Astrocyte (in vitro differentiated cells and primary cell): ENCODE measurements at places on chromosomes 3 and 15.

DNA sequence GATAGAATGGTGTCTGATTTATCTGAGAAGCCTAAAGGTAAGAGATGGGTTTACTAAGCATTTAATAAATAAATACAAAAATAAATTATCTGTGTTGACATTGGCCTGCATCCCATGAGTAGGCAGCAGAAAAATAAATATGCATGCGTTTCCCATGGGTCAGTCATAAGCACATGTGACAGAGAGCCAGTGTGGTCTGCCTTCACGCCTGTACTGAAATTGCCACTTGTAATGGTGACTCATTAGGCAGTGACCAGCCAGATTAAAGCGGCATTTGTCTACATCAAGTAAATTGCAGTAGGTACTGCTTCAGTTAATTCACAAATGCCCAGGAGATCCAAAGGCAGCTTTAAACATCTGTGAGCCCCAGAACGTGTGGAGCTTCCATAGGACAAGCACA is 399.6 kb downstream of the NAALADL2 start:
- no peaks in the 10 kb centered on the region for H3K36me3 ChIP-seq
- no peak overlapping the region for H3K4me3 ChIP-seq
- no peaks in the 10 kb centered on the region for H3K27me3 ChIP-seq
- peak; percentile 85 for DNase-seq

DNA sequence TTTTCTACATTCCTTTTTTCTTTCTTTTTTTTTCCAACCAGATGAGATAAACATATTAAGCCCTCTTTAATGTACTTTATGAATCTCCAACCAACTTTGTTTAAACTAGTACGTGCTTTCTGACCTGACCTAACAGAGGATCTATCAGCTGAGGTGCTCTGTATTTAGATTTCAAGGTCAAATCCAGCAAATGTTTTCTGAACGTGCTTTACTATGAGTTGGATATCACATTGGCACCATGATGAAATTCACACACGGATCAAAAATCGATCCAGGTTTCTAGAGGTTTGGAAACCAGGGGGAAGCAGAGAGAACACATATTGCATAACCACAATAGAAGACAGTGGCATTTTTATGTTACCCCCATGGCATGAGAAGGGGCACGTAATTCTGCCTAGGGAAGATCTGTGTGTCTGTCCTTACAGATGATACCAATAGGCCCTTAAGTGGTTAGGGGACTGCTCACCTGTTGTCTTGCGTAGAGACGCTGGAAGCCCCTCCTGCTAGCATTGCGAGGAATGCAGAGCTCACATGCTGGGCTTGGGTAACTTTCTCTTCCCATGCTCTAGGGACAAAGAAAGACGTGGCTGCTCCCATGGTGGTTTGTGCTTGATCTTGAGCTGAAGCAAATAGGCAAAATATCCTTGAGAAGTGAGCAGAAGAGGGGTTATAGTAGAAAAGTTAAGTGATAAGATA is 59.3 kb upstream of the ABHD10 start:
- DNase-seq: no peak
- no peak overlapping the region for H3K27ac ChIP-seq
- H3K4me1 ChIP-seq: peaks cover 27% of the 10 kb centered on the region
- no peak overlapping the region for H3K4me3 ChIP-seq

DNA sequence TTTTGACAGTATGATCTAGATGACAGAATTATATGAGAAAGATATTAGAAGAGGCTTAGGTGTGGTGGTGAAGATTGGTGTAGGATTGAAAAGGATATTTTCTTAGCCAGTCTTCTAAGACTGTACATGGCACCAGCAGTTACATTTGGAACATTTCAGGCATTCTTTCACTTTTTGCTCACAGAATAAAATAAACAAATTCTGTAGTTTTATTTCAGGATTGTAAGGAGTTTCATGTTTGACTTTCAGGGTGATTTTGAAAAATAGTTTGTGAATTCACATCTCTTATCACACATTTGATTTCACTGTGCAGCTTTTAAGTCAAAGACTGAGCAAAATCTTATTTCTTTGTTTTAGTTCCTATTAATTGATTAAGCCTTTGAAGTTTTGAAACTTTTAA is 27.1 kb downstream of the DNAJC13 start:
- no peaks in the 10 kb centered on the region for H3K36me3 ChIP-seq
- no peak for DNase-seq
- no peak overlapping the region for H3K4me3 ChIP-seq
- H3K4me1 ChIP-seq: peaks cover 12% of the 10 kb centered on the region
- H3K27ac ChIP-seq: no peak overlapping the region
- H3K27me3 ChIP-seq: no peaks in the 10 kb centered on the region

GRCh38 chr3:191220908-191221307 is 21.9 kb downstream of the OSTN start:
- DNase-seq: no peak
- H3K36me3 ChIP-seq: no peaks in the 10 kb centered on the region
- H3K27ac ChIP-seq: no peak overlapping the region
- no peaks in the 10 kb centered on the region for H3K4me1 ChIP-seq
- H3K27me3 ChIP-seq: no peaks in the 10 kb centered on the region

DNA sequence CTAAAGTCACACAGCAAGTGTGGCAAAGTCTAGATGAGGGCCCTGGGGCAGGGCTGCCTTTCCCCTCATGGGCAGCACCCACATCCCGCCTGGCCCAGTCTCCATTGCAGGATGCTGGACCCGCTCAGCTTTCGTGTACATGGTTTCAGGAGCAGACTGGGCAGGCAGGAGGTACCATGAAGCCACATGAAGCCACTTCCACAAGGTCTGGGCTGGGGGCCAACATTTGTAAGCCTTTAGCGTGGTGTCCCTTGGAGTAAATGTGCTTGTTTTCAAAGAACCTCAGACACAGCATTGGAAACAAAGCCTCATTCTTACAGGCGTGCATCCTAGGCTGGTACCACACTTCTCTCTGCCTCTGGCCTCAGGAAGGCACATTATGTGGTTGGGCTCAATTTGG is 34.5 kb downstream of the UMPS start:
- no peak overlapping the region for H3K4me3 ChIP-seq
- peaks cover 8% of the 10 kb centered on the region for H3K4me1 ChIP-seq
- no peak overlapping the region for H3K27ac ChIP-seq
- no peak for DNase-seq
- peaks cover 29% of the 10 kb centered on the region for H3K36me3 ChIP-seq

GRCh38 chr3:122023335-122023910 is 1.4 kb upstream of the ILDR1 start:
- no peak overlapping the region for H3K4me3 ChIP-seq
- no peaks in the 10 kb centered on the region for H3K4me1 ChIP-seq
- no peaks in the 10 kb centered on the region for H3K27me3 ChIP-seq
- no peak overlapping the region for H3K27ac ChIP-seq
- no peaks in the 10 kb centered on the region for H3K36me3 ChIP-seq
- no peak for DNase-seq

GRCh38 chr3:191085091-191085490 is 114.0 kb upstream of the OSTN start:
- no peaks in the 10 kb centered on the region for H3K4me1 ChIP-seq
- H3K36me3 ChIP-seq: no peaks in the 10 kb centered on the region
- DNase-seq: peak; percentile 30
- no peaks in the 10 kb centered on the region for H3K27me3 ChIP-seq
- no peak overlapping the region for H3K27ac ChIP-seq

GRCh38 chr3:17039594-17039993 is 154.8 kb downstream of the PLCL2 start:
- H3K4me1 ChIP-seq: peaks cover 27% of the 10 kb centered on the region
- H3K36me3 ChIP-seq: no peaks in the 10 kb centered on the region
- H3K27me3 ChIP-seq: no peaks in the 10 kb centered on the region
- H3K4me3 ChIP-seq: no peak overlapping the region
- DNase-seq: peak; percentile 96
- H3K27ac ChIP-seq: peak overlapping the region; percentile 73

DNA sequence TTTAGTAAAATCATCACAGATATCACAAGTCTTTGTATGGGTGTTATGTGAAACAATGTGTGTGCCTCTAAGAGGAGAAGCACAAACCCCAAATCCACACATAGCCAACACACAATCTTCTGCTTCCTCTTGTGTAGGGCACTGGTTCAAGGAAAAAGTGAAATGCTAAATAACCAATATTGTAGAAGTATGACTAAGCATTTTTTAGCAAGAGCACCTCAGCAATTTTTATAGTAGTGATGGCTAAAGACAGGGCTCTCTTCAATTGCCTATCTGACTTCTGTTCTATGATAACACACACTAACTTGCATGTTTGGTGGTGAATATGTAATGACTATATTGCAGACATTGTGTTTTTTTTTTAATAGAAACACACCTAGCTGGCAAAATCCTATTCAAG is 997.9 kb upstream of the ALCAM start:
- no peak overlapping the region for H3K4me3 ChIP-seq
- H3K4me1 ChIP-seq: no peaks in the 10 kb centered on the region
- DNase-seq: no peak
- no peaks in the 10 kb centered on the region for H3K27me3 ChIP-seq

DNA sequence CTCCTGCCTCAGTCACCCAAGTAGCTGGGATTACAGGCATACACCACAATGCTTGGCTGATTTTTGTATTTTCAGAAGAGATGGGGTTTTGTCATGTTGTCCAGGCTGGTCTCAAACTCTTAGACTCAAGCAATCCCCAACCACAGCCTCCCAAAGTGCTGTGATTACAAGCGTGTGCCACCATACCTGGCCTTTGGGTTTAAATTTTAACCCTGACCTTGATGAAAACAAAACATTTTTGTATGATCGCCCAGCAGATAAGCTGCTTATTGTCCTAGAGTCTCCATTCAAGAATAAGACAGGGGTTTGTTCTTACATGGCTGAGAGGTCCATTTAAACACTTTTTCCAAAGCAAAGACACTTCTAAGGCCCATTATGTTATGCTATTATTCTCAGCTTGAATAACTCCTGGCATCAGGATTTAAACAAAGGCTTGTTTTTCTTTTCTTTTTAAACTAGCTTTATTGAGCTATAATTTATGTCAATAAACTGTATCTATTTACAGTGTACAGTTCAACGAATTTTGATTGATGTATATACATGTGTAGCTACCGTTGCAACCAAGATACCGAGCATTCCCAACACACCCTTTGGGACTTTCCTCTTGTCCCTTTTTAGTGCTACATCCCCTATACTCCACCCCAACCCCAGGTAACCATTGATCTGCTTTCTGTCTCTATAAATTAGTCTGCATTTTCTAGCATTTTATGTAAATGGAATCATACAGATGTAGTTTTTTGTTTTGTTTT is 1.4 kb upstream of the MUC13 start:
- H3K27me3 ChIP-seq: no peaks in the 10 kb centered on the region
- no peaks in the 10 kb centered on the region for H3K4me1 ChIP-seq
- no peak overlapping the region for H3K27ac ChIP-seq

DNA sequence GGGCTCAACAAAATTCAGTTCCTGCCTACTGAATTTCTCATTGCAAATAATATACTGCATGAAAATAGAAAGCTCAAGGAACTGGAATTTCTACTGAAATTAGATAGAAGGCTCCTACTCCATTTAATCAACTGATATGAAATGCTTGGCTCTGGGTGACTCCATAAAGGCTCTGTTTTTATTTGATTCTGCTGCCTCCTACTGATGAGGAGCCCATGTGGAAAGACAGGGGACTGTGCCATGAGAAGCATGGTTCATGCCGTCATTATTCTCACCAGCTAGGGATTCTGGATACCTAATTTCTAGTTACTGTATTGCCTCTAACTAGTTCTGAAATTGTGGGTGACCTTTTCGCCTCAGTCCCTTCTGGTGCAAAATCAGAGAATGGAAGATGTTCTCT is 366.2 kb upstream of the DPH6 start:
- no peaks in the 10 kb centered on the region for H3K27me3 ChIP-seq
- no peak for DNase-seq
- no peak overlapping the region for H3K4me3 ChIP-seq
- no peak overlapping the region for H3K27ac ChIP-seq

GRCh38 chr3:191721990-191722389 is 261.0 kb downstream of the PYDC2 start:
- H3K27ac ChIP-seq: no peak overlapping the region
- DNase-seq: peak; percentile 2
- H3K36me3 ChIP-seq: no peaks in the 10 kb centered on the region
- H3K4me3 ChIP-seq: no peak overlapping the region
- H3K27me3 ChIP-seq: no peaks in the 10 kb centered on the region
- no peaks in the 10 kb centered on the region for H3K4me1 ChIP-seq

DNA sequence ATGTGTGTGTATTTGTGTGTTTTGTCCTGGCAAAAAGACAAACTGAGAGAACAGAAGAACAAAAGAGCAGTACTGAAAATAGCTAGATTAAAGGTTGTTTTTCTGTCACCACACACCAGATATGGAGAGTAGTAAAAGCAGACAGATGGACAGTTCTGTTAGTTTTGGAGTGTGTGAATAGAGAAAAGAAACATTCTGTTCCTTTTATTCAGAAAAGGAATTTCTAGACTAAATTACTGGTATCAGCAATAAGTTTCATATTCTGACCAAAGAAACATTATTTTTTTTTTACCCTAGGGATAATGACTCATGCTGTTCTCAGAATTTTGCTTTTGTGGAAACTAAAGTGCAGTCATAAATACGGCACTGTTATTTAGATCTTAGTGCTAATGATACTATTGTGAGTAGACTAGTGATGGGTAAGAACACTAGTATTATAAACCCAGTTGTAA is 32.9 kb downstream of the PIK3CA start:
- peak; percentile 54 for DNase-seq
- peaks cover 16% of the 10 kb centered on the region for H3K4me1 ChIP-seq
- no peaks in the 10 kb centered on the region for H3K36me3 ChIP-seq
- no peaks in the 10 kb centered on the region for H3K27me3 ChIP-seq

DNA sequence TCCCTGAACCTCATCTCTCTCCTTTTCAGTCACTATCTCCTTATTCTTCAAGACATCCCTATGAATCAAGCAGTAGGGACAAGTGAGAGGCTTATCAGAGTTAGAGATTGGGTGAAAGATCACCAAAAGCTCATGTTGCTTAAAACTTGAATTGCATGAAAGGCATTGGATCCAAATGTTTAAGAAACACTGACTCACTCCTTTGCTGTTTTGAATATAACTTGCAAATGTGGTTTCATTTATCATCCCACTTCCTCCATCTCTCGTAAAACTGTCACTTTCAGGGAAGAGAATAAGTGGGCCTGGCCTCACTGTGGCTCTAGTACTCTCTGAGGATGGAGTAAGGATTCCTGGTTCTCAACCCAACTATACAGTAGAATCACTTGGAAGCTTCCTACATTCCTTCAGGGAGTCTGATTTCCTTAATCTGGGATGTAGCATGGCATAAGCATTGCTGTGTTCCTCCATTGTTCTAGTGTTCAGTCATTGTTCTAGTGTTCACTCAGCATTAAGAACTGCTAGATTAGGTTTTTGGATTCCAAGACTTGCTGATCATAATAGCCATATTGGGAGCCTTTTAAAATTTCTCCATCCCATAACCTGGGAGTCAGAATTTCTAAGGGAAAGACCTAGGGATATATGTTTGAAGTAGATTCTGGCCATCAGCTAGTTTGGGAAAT is 171.8 kb downstream of the TMEM108 start:
- peak; percentile 52 for DNase-seq
- no peaks in the 10 kb centered on the region for H3K36me3 ChIP-seq
- H3K27ac ChIP-seq: no peak overlapping the region
- H3K4me3 ChIP-seq: no peak overlapping the region
- H3K4me1 ChIP-seq: peaks cover 7% of the 10 kb centered on the region

GRCh38 chr3:39286771-39287170 is 6.9 kb upstream of the CX3CR1 start:
- H3K4me3 ChIP-seq: no peak overlapping the region
- H3K4me1 ChIP-seq: no peaks in the 10 kb centered on the region
- H3K27me3 ChIP-seq: no peaks in the 10 kb centered on the region
